ENCODE measurements at places on chromosomes 12 and 14.

DNA sequence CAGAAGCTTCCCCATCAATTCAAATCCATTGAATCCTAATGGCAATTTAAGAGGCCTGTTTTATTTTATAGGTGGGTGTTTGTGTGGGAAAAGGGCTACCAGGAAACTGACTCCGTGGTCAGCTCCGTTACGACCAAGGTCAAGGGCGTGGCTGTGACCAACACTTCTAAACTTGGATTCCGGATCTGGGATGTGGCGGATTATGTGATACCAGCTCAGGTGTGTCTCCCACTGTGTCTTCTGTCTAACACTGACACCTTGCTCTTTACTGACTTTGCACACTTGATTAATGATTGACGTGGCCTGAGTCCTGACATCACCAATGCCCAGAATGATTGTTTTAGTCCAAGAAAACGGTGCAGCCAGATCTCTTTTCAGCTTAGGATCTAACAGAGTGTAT is 7.1 kb downstream of the P2RX4 start:
- no peak for DNase-seq

GRCh38 chr14:106586098-106586704 is 1059.8 kb downstream of the TMEM121 start:
- DNase-seq, result peak; percentile 71

DNA sequence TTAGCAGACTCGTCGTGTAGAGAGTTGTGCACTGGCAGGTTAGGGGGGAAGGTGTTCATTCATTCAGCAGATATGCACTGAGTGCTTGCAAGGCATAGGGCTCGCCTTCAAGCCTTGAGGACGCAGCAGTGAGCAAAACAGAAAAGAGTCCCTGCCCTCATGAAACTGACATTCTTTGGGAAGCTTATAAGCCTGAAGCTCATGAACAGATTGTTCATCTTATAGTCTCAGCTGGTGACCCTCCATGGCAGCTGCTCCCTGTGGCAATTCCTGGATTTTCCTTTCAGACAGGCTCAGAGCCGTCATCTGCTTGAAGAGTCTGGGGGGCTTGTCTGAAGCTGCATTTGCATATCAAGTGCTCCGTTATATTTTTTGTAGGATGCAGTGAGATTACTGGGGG is 148.4 kb downstream of the PRKCH start:
- DNase-seq, result no peak

GRCh38 chr14:72822946-72823611 is 70.8 kb downstream of the DPF3 start:
- DNase-seq, result no peak

- DNase-seq, result peak; percentile 51
These were observed at the start of gene AKAP5 for GRCh38 chr14:64465191-64465822. TSS of gene AKAP5 (plus strand) at chr14:64465499. CDS start at chr14:64468395, 2,896 bp downstream.

DNA sequence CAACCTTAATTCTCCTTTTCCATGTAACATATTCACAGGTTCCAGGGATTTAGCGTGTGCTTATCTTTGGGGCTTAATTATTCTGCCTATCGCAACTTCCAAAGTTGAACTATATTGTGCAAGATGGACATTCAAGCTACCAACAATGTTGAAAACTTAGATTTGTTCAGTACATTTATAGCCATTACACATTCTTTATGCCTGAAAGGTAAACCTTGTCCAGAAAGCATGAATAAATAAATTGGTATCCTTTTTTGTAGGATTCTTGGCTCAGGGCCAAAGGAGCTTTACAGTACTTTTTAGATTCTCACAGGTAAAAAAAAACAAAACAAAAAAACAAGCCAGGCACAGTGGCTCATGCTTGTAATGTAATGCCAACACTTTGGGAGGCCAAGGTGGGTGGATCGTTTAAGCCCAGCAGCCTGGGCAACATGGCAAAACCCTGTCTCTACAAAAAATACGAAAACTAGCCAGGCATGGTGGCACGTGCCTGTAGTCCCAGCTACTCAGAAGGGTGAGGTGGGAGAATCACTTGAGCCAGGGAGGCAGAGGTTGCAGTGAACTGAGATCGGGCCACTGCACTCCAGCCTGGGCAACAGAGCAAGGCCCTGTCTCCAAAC is 3.3 kb downstream of the C12orf56 start:
- no peak for DNase-seq

DNA sequence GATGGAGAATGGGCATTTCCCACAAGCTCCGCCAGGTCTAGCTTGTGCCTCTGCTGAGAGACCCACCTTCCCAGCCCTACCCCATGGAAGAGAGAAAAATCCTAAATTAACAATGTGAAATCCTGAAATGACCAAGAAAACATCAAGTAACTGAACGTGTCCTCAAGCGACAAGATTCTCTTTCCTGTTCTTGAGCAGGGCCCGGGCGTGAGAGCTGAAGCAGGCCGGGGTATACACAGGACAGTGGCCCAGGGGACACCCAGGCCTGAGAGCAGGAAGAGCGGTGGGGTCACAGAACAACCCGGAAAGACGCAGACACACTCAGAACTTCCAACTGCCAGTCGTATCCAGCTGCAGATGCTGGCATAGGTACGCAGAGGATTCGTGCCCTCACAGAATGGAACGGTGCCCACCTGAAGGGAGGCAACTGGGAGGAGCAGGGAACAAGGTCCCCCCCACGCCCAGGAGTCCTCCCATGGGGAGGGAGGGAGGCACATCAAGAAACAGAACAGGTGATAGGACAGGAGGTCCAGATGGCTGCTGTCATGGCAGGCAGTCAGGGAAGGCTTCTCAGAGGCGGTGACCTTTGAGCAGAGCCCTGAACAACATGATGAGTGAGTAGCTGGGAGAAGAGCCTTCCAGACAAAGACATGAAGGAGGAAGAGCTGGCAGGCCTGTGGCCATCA is 9.1 kb downstream of the RIMBP2 start:
- no peak for DNase-seq

DNA sequence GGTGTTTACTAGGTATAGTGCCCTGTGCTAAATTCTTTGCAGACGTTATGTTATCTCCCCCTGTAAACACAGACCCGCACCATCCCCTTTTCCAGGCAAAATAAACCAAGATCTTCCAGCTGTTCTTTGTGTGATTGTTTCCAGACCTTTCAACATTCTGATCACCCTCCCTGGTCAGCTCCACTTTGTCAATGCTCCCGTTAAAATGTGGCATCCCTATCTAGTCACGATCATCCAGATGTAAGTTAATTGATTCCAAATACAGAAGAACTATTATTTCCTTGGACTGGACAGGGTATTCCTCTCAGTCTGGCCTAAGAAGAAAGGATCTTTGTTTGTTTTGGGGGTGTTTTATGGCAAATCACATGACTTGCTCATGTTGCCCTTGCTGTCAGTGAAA is 127.6 kb upstream of the ARID2 start:
- DNase-seq, result no peak

All from activated gamma-delta T cell treated with Interleukin-2 at 50 U/mL for 16 hours (primary cell).